Stimulated activated CD4-positive, alpha-beta T cell treated with anti-CD3 and anti-CD28 coated beads, Interleukin-2, amount 100 ng/mL, for 24 hours (primary cell): ENCODE measurements at places on chromosomes 12 and 14.

- no peak for DNase-seq
Measured at GRCh38 chr12:76556368-76556767, 3.2 kb downstream of the OSBPL8 start.

DNA sequence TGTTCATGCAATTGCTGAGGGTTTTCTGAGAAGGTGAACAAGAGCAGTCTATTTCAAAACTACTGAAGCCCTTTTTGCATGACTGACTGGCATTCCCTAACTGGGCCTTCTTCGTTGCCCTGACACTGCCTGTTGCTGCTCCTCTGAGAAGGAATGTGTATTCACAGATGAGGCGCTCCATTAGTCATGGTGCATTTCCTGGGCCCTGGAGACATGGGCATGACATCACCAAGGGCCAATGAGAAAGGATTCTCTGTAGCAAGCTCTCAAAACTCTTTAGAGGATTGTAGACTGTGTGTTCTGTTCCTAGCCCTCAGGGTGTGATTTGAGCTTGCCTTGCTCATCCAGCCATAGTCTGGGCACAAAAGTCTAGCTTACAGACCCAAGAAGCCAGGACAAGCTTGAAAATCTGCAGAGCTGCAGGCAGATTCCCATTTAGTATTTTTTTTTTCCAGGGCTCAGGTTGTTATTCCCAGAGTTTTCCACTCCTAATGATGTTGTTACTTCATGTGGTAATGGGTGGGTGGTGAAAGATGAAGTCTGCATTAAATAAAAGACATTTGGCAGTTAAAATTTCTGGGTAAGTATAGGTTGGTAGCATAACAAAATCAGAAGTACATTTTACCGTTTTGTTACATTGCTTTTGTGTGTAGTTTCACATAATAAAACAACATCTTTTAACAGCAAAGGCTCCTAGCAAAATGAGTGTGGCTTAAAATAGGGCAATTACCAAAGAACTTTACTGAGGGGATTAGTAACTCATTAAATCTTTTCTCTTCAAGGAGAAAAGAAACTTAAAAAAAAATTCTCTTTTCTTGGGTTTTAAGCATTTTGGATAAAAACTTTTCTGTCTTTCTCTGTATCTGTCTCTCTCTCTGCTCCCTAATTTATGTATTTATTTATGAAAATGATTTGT, 318.4 kb downstream of the RAD51B start:
- DNase-seq, result no peak

DNA sequence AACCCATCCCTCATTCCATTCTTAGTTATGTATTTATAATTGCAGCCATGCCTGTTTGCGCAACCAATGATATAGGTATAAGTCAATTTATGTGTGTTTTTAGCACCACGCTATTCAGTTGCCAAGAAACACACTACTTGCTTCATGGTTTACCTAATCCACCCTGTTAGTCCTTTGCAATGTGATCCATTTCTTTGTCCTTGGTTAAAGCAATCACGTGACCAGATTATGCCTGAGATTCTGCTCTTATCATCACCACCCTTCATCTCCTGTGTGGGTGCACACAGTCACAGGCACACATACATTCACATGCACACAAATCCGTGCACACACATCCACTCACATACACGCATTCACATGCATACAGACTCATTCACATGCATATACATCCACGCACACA, 52.3 kb upstream of the KCNA5 start:
- DNase-seq, result no peak

DNA sequence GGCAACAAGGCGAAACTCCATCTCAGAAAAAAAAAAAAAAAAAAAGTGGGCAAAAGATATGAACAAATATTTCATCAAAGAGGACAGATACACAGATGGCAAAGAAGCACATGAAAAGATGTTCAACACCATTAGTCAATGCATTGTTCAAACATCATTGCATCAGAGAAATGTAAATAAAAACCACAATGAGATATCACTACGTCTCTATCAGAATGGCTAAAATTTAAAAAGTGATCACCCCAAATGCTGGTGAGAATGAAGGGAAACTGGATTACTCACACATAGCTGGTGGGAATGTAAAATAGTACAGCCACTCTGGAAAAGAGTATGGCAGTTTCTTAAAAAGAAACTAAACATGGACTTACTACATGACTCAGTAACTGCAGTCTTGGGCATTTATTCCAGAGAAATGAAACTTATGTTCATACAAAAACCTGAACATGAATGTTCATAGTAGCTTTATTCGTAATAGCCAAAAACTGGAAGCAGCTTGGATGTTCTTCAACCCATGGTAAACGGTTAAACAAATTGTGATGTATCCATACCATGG, 3.6 kb downstream of the L2HGDH start:
- DNase-seq, result no peak

GRCh38 chr12:107461222-107461975, 224.2 kb upstream of the PWP1 start:
- DNase-seq, result no peak

- DNase-seq, result no peak
Measured at GRCh38 chr14:103641161-103641560, 12.2 kb downstream of the KLC1 start.

DNA sequence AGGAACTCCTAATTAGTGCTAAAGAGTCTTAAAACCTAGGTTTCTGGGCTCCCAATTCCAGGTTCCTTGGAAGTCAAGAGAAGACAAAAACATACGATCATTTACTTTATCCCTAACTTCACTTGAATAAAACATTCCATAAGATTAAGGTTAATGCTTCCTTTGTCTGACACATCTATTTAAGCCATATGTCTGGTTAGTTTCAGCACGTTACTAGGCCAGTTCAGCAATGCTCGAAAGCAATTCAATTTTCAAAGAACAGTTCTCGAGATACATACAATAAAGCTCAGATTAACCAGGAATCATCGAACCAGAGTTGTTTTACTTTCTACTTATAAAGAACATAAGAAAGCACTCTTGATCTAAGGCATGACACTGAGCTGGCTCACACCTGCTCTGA, 68.0 kb upstream of the POC1B start:
- no peak for DNase-seq

DNA sequence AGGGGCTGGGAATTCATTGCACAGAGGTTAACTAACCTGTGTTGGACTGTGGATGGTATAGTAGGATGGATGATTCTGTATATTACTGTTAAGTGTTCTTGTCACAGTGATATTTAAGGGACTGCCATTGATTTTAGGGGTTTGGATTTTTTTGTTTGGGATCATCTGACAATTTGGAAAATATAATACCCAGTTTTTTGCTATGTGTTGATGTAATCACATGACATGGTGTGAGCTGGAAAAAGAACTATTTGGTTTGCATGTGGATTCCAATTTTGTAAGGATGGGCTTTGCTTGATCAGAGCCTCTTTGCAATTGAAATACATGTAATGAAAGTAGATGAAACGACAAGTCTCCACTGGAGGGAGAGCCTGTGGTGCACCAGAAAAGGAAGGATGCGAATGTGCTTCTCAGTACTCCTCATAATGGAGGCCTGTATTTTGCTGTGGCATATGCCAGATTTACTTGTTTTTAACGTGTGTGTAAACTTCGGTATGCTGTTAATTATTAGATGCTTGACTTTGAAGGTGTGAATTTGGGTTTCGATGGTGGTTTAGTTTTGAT, 2.7 kb downstream of the DYRK2 start:
- DNase-seq, result no peak

GRCh38 chr14:59450716-59451115, 14.5 kb downstream of the GPR135 start:
- no peak for DNase-seq

DNA sequence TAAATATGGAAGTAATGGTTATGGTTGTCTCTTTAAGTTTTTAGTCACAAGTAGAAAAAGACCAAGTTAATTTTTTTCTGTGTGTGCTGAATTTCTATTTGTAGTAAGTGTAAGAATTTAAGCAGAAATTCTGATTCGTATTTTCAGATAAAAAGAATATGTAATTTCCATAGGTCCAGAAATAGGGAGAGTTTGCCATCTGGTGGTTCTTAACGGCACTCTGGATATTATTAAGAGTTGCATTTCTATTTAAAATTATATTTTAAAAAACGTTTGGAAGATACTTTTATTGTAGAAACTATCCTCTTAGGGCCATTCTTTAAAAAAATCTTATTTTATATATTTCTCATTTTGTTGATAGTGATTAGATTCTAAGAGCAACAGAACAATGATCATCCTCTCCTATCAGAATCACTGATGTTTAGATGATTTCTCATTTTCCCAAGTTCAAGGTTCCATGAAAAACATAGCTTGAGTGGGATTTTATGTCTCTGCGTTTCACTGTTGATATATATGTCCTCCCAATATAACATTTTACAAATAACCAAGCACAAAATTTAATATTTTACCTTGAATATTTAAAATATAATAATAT, 88.3 kb downstream of the LRRK2 start:
- no peak for DNase-seq

- no peak for DNase-seq
Measured at GRCh38 chr14:64865109-64865508, 14.6 kb downstream of the SPTB start.

DNA sequence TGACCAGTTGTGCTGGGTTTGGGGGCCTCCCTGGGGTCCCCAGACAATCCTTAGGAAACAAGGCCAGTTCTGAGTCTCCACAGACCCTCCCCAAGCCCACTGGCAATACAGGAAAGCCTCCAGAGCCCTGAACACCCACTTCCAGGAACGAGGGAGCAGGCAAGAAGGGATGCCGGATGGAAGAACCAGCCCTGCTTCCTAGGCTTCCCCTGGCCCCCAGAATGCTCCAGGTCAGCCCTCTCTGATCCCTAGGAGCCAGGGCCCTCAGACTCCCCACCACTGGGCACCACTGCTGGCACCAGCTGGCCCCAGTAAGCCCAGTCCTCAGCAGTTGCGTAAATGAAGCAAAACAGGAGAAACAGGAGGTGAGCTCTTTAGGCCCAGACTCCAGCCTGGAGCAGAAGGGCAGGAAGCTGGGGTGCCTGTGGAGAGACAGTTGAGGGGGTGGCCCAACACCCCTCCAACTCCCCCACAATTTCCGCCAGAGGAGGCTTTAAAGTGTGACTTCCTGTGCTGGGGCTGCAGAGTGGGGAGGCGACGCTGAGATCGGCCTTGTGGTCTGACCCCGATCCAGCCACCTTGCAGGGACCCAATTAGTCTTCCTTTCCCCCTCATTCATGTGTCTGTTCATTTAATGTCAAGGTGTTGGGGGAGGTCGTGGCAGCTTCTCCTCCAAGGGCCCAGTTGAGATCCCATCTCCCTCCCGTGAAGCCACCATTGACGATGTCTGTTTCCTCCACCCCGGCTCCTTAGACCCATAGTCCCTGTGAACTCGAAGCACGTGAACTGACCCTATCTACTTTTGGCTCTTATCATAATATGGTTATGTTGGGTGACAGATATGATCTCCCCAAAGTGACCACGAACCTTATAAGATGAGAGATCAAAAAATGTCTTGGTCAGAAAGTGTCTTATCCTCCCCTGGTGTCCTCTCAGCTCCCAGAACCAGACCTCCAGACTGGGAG, 4.7 kb downstream of the TNFRSF1A start:
- DNase-seq, result no peak

GRCh38 chr14:69860221-69860620, 19.0 kb upstream of the SMOC1 start:
- DNase-seq, result no peak

DNA sequence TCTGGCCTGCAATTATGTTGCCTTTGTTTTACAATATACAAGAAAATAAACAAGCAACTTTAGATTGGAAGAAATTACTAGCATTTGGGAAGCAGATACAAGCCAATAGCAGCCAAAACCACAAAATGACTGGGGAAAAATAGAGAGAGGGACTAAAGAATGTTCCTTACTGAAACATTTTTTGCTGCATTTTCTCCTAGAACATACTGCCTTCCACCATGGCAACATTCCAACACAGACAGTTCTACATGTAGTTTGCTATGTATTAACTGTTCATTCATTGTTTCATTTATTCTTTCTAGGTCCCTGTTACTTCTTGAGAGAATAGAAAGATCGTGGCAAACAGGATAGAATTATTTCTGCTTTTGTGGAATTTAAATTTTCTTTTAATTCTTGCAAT, 530.2 kb downstream of the RPS29 start:
- no peak for DNase-seq

DNA sequence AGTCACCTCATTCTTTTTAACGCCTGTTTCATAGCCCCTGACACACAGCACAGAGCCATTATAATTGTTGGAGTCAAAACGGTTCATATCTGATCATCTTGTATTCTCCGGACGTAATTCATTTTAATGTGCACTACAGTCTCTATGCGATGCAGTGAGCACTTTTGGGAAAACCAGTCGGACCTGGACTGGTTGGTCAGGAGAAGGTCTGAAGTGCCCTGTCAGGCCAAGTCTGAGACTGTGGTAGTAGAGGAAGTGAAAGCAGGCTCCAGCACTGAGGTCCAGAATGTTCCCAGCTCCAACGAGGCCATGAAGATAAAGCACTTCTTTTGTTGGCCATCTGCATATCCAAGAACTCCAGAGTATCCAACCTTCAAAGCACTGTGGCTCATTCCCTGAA, 117.1 kb upstream of the NCOR2 start:
- DNase-seq, result no peak

DNA sequence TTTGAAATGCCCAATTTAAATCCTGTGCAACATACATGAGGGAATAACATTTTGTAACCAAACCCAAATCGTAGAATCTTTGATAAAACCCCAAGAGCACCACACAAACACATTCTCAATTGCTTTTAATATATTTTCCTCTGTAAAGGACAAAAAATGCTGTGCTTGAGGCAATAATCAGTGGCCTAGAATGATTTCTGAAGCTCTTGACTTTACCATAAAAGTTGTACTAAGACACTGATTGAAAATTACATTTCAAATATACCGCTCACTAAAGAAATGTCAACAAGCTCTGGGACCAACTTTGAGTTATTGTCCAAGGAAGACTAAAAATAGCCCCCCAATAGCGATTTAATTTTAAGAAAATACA, 1.5 kb downstream of the EML5 start:
- no peak for DNase-seq

- no peak for DNase-seq
Measured at GRCh38 chr14:59961518-59962062, 41.6 kb downstream of the LRRC9 start.

- DNase-seq, result no peak
Measured at GRCh38 chr14:31893221-31893757, 183.8 kb upstream of the ARHGAP5 start.

DNA sequence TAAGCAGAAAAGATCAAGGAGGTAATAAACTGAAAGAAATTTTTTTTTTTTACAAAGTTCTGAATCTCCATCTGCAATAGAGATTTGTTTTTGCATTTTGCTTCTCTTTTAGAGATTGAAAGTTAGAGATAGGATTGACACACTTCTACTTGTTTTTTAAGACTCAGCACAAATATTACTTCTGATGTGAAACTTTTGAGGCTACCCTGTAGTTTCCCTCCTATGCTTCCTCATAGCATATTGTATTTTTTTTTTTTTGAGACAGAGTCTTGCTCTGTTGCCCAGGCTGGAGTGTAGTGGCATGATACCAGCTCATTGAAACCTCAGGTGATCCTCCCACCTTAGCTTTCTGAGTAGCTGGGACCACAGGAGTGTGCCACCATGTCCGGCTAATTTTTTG, 32.1 kb upstream of the SGPP1 start:
- no peak for DNase-seq
